RPMI7951 (cell line): ENCODE measurements at places on chromosomes 12 and 14. TPM values are rescaled to one million over a fixed set of nuclear protein-coding genes. Genes with fewer than 3 reads are reported as not detected.
A peak's percentile ranks its signal among the peaks of the same experiment; 100 is the strongest.

GRCh38 chr14:101535232-101535631, 26.1 kb upstream of the DIO3 start:
- no peak for DNase-seq

GRCh38 chr14:60723116-60723906, 840 bp downstream of the SIX4 start:
- DNase-seq = peak; percentile 46

GRCh38 chr14:59890676-59891075, 20.1 kb upstream of the RTN1 start:
- DNase-seq = no peak

- no peak for DNase-seq
Measured at GRCh38 chr12:95118788-95119179, 45.4 kb upstream of the NR2C1 start.

DNA sequence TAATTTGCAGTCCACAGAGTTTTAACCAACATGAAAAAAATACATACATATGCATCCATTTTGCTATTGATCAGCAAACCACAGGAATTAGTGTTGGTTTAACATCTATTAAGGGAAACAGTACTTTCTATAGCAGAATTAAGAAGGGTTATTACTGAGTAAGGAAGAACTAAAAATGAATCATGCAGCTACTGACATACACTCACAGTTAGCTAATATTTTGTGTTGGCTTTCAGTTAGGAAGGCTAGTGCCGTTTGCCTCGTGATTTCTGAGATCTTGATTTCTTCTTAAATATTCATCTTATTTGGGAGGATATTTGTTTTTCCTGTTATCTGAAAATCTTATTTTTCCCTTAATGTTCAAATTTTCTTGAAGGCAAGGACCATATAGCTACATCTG, 423.4 kb downstream of the NOVA1 start:
- DNase-seq = no peak

DNA sequence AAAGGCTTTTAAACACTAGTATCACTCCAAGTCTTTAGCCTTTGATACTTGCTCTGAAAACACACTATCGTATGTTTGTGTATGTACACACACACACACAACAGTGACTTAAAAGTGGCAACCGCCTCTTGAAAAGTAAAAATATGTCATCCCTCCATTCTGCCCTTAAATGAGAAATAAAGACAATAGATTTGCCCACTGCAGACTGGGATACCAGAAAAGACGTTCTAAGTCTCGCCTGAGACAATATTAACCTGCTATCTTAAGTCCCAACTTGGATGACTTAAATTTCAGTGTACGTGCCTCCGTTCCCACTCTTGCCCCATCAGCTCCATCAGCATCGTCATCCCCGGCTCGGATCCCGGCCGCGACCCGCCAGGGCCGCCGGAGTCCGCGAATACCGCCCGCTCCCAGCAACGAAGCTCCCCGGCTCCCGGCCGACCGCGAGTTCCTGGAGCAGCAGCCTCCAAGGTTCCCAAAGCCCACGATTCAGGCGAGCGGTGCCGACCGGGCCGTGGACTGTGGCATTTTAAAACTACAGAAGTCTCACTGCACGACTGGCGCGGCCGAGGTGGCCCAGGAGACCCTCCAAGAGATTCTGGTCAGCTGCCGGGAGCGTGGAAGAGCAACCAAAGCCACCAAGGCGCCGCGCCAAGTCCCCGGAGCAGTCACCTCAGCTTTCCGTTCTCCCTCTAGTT, 2.8 kb upstream of the ARID2 start:
- peak; percentile 24 for DNase-seq

DNA sequence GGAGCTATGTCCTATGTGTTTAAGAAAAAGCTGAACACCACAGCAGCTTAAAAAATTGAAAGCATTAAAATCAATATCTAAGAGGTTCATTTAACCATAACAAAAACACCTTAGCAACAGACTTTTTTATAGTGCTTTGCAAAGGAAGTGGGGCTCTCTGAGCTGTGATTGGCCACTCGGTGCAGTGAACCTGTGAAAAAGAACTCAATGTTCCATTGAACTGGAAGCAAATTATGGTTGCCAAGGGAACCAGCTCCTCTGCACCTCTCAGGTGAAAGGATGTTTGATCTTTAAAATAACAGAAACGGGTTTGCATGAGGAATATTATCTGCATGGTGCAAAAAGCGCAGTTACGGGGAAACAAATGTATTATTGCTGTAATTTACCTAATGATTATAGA, 149.4 kb downstream of the SNAPC1 start:
- no peak for DNase-seq

- DNase-seq = no peak
Measured at GRCh38 chr14:103521951-103522563, 573 bp downstream of the CKB start.

DNA sequence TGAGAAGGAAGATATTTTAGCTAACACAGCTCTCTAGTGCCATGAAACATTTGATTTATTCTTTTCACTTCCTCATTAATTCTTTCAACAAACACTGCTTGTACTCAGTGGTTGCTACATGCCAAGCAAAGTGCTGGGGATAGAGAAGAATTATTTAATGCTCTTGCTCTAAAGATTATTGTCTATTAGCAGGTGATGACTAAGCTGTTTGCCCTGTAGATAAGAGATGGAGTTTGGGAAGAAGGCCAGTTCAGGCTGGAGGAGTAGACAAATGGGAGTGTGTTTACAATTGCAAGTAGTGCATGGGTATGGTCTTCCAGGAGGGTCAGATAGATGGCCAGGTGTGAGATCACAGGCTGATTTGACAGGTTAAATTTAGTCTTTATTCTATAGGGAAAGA, 99.8 kb upstream of the SEL1L start:
- DNase-seq = no peak

DNA sequence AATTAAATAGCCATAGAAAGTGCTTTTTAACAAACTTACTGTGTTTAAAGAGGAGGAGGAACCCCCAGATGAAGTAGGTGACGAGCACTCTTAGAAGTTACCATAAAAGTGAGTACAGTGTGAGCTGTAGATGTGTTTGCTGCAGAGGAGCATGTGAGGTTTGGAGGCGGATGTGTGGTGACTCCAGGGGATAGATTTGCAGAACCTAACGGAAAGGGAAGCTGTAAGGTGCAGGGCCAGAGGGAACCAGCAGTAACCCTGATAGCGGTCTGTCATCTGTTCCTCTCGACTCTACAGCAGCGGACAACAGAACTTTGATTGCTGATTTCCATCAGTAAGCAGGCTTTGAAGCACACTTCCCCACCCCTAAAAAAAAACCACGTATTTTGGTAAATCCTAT, 5.2 kb downstream of the CALM1 start:
- no peak for DNase-seq

DNA sequence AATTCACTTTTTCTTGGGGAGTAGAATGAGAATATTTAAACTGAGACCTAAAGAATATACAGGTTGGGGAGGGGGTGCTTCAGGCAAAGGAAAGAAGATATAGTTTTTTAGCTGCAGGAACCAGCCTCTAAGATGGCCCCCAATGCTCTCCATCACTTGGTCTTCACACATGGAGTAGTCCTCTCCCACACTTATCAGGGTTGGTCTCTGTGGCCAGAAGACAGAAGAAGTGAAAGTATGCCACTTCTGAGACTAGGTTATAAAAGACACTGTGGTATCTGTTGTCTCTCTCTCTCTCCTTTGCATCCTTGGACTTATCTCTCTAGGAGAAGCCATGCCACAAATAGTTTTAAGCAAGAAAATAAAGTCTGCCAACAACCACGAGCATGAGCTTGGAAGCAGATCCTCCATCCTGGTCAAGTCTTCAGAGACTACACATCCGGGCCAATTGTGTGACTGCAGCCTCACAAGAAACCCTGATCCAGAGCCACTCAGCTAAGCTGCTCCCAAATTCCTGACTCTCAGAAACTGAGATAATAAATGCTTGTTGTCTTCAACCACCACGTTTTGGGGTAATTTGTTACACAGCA, 18.0 kb downstream of the PUS7L start:
- DNase-seq = no peak

- DNase-seq = peak; percentile 96
Measured at GRCh38 chr12:108305991-108306501, 33.1 kb downstream of the CMKLR1 start.

GRCh38 chr12:61860451-61860850, 399.8 kb upstream of the USP15 start:
- DNase-seq = peak; percentile 6

- peak; percentile 74 for DNase-seq
Measured at GRCh38 chr12:50099302-50100008, 4.4 kb upstream of the GPD1 start.

DNA sequence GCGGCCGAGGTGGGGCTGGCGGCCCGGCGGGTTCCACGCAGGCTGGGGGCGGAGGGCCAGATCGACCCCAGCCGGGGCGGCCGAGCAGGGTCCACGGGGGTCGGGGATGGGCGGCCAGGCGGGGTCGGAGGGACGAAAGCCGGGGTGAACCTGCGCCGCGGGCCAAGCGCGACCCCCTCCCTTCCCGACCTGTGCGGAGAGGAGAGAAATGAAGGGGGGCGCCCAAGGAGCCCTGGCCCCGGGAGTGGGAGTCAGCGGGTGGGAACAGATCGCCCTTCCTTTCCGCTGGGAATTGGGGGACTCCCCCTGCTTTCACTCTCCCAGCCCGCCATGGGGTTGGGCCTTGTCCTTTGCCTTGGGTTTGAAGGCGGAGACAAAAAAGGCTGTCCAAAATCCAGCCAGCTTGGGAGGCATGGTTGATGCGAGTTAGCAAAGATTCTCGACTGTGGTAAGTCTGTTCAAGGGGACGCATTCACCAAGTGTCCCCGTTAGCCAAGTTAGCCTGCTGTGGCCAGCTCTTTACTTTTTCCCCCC, 559 bp upstream of the CKAP4 start:
- peak; percentile 70 for DNase-seq

DNA sequence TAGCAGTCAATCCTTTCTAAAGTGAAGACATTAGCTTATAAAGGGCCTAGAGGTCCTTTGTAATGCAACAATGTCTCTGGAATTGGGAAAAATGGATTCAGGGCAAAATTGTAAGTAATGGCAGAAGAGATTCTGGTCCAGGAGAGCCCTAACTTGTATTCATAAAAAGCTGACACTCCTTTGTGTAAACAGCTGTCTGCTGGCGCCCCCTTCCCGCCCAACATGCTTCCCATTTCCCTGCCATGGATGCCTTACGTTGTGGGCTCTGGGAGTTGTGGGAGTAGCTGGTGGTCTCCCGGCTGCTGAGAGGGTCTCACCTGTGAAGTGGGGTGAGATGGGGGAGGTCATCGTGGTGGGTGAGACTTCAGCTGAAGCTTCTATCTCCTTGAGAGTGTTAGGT, 2.3 kb downstream of the ACRBP start:
- DNase-seq = no peak

DNA sequence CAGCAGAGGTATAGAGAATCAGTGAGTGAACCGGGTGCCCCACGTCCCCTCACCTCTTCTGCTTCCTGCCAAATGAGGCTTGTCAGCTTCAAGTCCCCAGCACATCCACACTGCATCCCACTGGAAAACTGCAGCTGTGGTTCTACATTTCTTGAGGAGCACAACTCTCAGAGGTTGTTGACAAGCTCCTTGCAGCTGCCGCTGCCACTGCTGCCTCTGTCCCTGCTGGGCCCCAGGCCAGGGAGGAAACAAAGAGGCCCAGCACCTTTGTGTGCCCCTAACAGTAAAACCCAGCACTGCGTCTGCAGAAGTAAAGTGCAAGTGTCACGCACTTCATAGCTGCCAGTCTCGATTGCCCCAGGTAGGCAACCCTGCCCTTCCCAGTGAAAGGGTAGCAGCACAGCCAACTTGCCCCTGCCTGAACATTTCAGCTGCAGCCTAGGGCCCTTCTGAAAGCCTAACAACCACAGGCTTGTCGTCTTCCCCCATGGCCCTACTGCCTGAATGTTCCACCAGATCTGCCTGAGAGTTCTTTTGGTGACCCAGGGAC, 1162.1 kb upstream of the USP15 start:
- no peak for DNase-seq

DNA sequence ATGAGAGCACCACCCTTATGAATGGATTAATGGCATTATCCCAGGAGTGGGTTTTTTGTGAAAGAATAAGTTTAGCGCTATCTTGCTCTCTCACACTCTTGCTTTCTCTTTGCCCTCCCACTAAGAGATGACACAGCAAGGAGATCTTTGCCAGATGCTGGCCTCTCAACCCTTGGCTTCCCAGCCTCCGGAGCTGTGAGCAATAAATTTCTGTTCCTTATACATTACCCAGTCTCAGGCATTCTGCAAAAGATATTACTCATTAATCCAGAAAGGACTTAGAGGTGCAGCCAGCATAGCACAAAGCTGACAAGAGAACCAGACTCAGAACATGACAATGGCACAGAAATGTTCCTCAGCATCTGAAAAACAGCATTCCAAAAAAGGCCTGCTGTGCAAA, 190.6 kb downstream of the ITPR2 start:
- DNase-seq = no peak

GRCh38 chr12:111529424-111530368, 69.4 kb downstream of the ATXN2 start:
- DNase-seq = peak; percentile 55

GRCh38 chr14:103651585-103651984, 22.6 kb downstream of the KLC1 start:
- no peak for DNase-seq

DNA sequence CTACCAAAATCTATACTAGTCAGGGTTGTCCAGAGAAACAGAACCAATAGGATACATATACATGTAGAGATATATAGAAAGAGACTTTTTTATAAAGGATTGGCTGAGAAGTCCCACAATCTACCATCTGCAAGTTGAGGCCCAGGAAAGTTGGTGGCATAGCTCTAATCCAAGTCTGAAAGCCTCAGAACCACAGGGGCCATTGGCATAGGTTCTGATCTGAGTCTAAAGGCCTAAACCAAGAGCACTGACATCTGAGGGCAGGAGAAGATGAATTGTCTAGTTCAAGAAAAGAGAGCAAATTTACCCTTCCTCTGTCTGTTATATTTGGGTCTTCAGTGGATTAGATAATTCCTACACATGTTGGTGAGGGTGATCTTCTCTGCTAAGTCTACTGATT, 433.1 kb downstream of the ADAMTS20 start:
- DNase-seq = no peak

The DNAAF2 gene
- 11.7 and 12.1 TPM in 2 replicates for total RNA-seq

The LHX5 gene
- 0.12 TPM in 1 of 2 replicates, not detected in the other for total RNA-seq

The IKBIP gene
- 92.2 and 94.1 TPM in 2 replicates for total RNA-seq

The FOS gene
- 6.9 and 7.7 TPM in 2 replicates for total RNA-seq

The CEP128 gene
- 6.9 and 10.3 TPM in 2 replicates for total RNA-seq

The KERA gene
- total RNA-seq = not detected in 2 replicates

The BEGAIN gene
- total RNA-seq = not detected in 2 replicates

The HOXC11 gene
- 0.10 and 0.36 TPM in 2 replicates for total RNA-seq

The NPFF gene
- not detected in 2 replicates for total RNA-seq

The MED13L gene
- total RNA-seq = 26.3 and 29.7 TPM in 2 replicates

The NFATC4 gene
- total RNA-seq = 10.6 and 13.1 TPM in 2 replicates

The RNF34 gene
- total RNA-seq = 51.5 and 62.7 TPM in 2 replicates

The OR10G3 gene
- total RNA-seq = not detected in 2 replicates

The SDSL gene
- total RNA-seq = 5.5 and 5.6 TPM in 2 replicates
